ENCODE measurements at places on chromosomes 7 and 10.

- no peak for DNase-seq
These were observed 30.7 kb downstream of the JCAD start for GRCh38 chr10:30028738-30029030.

DNA sequence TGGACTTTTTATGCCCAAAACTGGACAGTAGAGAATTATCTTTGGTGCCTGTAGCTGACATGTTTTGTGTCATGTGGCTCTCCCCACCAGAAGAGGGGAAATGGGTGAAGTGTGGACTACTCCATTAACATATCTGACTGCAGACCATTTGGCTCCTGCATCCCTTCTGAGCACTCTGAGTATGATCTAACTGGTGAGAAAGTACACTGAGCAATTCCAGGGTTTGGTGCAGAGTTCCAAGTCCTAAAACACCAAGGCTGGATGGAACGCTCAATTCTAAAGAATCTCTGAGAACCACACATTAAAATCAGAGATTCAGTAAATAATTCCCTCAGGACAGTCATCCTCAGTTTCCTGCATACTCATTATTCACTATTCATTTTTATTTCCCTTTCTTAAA is 22.8 kb upstream of the OSBPL3 start:
- no peak for DNase-seq

DNA sequence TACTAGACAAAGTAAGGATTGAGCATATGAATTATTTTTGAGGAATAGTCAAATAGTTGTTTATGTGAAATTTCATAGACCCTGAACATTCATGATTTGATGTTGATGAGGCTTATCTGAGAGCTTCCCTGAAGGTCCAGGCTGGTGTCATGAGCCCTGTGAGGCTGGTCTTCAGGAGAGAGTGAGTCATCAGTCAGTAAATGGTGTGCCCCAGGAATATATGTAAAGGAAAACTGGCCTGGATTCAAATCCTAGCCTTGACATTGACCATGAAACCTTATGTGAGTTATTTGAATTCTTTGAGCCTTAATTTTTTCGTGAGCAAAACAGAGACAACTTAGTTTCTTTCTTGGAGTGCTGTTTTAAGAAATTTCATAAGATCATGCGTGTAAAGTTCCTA is 6.2 kb downstream of the TMEM236 start:
- DNase-seq, result no peak

DNA sequence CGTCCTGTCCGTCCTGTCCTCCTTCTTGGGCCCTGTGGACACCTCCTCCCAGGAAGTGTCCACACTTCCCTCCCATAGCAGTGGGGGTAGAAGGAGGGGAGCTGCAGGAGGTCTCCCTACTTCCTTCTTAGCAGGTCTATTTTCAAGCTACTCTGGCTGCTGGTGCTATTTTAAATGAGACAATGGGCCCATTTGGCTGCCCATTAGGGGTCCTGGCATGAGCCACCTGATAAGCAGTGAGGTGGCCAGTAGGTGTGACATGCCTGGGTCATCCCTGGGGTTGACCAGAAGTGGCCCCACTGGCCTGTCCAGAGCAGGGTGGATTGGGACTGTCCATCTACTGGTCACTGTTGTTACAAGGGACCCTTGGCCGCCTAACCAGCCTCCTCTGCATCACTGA is 75.2 kb downstream of the COL13A1 start:
- DNase-seq, result no peak

GRCh38 chr10:74272288-74272687 is 121.3 kb downstream of the ADK start:
- DNase-seq, result no peak

DNA sequence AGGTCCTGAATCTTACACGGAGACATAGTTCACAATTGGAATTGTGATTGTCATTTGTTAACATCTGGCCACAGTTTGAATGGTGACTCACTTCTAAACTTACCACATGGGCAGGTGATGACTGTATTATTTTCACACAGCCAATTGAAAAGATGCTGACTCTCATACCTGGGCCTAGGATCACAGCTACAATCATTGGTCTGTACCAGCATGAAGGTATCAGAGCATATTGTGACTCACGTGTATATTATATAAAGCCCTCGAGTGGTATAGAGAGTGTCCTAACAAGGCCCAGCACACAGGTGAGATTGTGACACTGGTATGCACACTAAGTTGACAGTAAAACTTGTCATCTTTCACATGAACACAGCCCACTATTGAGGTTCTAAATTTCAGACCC is 9.4 kb upstream of the ZNF107 start:
- DNase-seq, result no peak
